ENCODE measurements at places on chromosomes 1 and 21.
A peak's percentile ranks its signal among the peaks of the same experiment; 100 is the strongest.

DNA sequence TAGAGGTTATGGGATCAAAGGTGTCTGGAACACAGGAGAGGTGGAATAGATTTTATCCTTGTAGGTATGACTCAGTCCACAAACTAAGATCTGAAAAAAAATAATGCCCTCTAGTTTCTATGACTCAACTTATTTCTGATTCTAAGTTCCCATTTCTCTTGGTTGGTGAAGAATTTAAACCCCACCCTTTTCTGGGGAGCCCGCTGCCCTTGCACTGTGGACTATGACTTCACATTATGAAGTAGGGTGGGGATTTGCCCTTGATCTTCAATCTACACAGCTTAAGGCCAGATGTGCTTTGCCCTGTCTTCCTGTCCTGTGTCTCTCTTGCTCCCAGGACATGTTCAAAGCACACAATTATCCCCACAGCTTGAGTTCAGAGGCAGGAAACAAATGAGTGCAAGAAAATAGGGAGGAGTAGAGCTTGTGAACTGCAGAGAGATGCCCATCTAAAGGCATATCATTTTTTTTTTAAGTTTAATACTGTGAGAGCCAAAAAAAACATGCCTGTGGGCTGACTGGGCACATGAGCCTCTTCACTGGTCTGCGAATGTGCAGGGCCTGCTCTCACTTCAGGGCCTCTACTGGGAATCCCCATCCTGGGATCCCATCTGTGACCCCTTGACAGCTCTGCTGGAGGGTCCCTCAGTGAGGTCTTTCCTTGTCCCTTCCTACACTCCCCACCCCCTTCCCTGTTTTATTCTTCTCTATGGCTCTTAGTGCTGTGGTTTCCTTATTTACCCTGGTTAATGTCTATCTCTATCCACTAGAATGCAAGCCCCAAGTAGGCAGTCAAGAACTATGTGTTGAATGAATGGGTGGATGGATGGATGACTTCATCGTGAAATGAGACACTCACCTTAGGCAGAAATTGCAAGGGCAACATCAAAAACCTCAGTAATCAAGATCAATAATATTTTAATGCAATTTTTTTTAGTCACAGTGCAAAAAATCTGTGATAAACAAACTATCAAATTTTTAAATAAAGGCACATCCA is 61.5 kb downstream of the CD58 start:
- no peak for DNase-seq

DNA sequence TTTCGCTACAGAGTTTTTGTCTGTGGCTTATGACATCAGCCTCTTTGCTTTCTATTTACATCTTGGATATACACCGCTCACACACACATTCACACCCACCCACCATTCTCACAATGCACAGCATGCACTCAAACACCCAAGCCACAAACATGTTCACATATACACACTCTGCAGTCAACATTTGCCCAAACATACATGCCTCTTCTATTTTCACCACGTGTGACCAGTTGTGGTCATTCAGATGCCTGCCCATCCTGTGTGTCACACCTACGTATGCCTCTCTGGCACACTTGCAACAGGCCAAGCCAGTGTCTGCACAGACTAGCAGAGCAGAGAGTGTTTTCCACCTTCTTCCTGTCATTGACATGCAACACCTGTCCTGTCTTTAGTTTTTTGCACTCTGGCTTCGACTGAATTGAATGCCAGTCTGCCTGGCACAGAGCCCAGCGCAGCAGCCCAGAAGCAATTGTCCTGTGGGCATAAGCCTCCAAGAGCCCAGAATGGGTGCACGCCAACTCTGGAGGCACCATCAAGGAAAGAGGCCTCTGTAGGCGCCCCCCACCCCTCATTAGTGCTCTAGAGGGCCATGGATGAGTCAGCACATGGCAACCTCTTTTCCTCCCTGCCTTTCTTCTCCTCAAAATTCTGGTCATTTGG is 37.7 kb upstream of the LRRN2 start:
- peak; percentile 65 for DNase-seq

GRCh38 chr21:44649521-44650100 is 3.4 kb downstream of the KRTAP10-11 start:
- no peak for DNase-seq

DNA sequence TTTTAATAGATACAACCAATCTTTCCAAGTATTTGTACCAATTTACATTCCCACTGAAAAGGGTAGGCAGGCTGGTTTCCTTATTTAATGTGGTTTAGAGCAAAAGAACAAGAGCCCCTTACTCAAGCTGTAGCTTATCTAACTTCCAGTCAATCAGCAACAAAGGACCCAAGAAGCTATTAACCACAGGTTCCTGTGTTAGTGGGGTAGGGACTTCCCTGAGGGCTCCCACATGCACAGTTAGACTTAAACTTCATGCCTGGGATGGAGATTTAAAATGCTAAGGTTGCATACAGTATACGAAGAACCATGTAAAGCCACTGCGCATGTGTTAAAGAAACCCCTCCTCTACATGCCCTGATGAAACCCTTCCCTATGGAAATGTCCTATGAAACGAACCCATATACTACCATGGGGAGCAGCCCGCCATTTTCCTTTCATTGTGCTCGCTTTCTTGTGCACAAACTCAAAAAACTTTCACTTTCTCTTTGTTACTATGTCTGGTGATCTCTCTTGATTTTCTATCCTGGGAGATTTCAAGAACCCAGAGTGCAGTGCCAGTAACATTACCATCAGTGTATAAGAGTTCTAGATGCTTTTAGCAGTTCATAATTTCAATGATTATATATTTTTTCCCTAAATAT is 23.3 kb upstream of the ST6GALNAC5 start:
- no peak for DNase-seq

- DNase-seq = no peak
Measured at GRCh38 chr1:197733324-197733723, 42.0 kb downstream of the DENND1B start.

DNA sequence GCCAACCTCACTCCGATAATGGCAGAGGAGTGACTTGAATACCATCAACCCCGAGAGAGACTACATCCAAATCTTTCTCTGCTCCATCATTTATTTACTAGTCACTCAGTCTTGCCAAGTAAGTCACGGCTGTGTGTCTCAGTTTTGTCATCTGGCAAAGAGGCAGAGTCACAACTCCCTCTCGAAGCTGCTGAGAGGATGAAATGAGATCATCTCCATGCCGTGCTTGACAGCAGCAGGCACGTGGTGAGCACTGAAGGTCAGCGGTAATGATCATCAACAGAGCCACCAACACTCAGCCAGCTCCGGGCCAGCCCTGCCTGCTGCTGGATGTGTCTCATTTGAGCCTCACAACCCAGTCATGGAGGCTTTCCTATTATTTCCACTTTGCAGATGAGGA is 19.9 kb downstream of the ALDH4A1 start:
- no peak for DNase-seq

- DNase-seq = no peak
Measured at GRCh38 chr1:174640783-174641182, 193.0 kb downstream of the GPR52 start.

DNA sequence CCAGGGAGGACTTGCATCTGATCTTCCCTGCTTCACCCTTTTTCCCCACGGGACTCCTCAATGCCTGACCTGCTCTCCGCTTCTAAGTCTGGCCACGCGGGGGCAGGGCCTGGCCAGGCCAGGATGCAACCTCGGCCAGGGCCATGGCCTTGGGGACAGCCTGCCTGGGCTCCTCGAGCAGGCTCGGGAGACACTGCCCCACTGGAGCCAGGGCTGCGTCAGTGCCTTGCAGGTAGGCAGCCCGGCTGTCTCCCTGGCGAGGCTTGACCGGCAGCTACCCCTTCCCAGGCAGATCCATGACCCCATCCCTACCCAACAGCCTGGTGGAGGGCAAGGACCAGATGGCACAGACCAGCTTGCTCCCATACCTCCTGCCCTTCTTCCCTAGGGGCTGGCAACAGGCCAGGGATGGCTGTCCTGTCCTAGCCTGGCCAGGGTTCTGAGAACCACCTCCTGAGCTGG is 2.7 kb upstream of the PRDM16 start:
- peak; percentile 34 for DNase-seq

DNA sequence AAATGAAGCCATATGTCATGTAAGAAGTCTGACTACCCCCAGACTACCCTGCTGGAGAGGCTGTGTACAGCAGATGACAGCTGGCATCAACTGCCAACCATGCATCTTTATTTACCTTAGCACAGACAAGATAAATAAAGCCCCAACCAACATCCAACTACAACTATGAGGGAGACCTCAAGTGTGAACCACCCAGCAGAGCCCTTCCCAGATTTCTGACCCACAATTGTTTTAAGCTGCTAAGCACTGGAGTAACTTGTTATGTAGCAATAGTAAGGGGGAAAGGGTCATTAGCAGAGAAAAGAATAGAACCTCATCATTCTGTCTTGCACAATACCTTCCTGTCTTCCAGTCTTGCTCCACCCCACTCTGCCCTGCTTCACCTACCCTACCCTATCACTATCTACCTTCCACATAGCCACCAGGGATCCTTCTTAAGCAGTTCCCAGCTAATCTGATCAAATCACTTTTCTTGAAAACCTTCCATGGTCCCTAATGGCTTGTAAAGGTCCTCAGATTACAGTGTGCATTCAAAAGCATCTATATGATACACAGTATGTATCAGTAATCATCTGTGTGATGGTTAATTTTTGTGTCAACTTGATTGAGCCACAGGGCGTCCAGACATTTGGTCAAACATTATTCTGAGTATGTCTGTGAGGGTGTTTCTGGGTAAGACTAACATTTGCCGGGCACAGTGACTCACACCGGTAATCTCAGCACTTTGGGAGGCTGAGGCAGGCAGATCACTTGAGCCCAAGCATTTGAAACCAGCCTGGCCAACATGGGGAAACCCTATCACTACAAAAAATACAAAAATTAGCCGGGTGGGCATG is 19.6 kb upstream of the RBM15 start:
- DNase-seq = no peak

- DNase-seq = no peak
Measured at GRCh38 chr1:23978805-23979204, 1.3 kb downstream of the SRSF10 start.

GRCh38 chr1:179091691-179092165 is 9.9 kb downstream of the TOR3A start:
- DNase-seq = no peak

DNA sequence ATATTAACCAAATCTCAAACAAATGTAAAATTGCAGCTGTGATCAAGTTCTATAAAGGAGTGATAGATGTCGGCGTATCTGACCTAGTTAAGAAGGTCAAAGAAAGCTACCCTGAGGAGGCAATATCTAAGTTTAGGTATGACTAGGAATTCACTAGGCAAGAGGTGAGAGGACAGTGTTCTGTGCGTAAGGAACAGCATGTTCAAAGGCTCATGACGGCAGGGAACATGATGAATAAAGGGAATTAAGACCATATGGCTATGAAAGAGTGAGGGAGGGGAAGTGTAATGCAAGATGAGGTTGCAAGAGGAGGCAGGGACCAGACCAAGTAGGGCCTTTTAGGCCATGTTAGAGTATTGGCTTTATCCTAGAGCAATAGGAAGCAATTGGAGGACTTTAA is 8.6 kb downstream of the LIX1L start:
- no peak for DNase-seq

- peak; percentile 7 for DNase-seq
Measured at GRCh38 chr1:236103059-236103458, 38.2 kb upstream of the NID1 start.

DNA sequence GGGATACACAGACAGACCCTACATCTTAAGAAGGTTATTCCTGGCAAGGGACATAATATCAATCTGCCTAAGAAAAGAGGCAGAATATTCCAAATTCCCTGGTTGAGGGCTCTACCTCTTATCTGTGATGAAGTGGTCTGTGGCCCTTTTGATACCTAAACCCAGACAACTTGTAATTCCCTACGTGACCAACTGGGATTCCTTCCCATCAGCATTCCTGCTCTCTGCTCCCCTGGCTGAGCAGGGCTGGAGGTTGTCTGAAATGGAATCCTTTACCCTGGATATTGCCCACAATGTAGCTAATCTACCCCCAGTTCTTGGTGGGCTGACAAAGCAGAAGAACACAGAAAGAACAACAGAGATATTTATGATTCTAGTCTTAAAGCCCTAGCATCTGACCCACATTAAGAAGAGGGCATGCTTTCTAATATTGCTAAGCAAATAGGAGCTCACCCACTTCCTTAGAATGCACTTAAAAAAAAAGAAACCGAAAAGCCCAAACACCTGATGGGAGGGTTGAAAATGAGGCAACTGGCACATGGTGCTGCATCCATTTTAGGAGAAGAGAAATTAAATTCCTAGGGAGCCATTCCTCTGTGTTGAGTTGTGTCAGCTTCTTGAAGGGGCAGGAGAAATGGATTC is 36.8 kb downstream of the GADD45A start:
- DNase-seq = no peak

DNA sequence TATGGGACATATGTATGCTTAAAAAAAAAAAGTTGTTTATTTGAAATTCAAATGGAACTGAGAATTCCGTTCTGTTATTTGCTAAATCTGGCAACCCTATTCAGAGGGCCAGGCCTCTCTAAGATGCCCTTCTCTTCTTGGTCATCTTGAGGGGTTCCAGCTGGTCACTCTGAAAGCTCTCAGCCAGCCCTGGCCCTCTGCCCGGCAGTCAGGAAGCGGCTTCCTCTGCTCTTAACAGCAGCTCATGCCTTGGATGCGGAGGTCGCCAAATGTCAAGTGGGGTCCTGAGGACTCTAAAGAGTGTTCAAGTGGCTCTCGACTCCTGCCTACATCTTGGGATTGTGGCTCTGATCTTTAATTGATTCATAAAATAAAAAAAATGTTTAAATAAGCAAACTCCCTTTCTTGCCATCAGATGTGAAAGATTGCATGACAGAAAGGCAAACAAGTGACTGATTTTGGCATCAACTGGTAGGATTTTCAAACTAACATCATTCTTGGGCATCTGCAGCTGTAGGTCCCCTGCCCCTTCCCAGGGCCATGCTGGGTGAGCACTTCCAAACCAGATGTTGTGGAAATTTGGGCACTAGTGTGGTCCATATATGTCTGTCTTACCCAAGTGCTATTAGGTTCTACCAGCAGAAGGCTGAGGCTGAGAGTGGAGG is 130.8 kb downstream of the PRDM2 start:
- no peak for DNase-seq

GRCh38 chr1:178506669-178507068 is 6.2 kb upstream of the TEX35 start:
- no peak for DNase-seq

All from SHP77 (cell line).